Stimulated activated CD8-positive, alpha-beta memory T cell treated with anti-CD3 and anti-CD28 coated beads, Interleukin-2, amount 100 ng/mL, for 1 hour (primary cell): ENCODE measurements at places on chromosomes 1 and 21.

DNA sequence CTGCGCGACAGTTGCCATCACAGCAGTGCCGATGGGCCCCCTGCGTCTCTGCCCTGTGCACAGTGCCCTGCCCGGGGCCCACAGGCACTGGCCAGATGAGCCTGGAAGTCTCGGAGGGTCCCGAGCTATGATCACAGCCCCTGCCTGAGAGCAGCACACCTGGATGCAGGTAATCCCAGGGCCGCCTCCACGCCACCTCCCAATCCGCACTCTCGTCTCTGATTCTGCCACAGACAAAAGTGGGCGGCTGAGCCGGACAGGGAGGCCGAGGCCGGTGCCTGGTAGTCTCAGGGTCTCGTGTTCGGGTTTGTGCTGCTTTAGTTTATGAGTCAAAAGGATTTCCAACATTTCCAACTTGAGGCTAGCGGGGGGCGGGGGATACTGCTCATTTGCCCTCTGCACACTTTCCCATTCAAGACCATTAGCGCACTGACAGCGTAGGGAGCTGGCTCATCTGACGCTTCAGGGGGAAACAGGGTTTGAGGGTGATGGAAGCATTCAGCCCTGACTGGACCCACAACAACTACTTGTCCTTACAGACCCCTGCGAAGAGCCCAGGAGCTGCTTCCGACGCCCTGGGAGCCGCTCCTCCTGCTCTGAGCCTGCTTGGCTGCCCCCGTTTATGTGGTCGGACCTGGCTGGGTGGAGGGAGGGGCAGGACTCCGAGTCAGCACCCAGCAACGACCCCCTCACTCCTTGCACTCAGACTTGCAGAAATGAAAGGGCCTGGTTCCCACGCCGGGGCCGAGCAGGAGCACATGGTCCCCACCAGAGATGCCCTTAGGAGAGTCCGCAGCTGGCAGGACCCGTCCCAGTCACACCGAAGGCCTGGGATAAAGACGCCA, 1.8 kb upstream of the TTC34 start:
- DNase-seq: no peak

- peak; percentile 34 for DNase-seq
Measured at GRCh38 chr1:16204634-16205333, 7.7 kb downstream of the ARHGEF19 start.

GRCh38 chr1:8841395-8841794, 24.0 kb upstream of the RERE start:
- DNase-seq: no peak

- DNase-seq: no peak
Measured at GRCh38 chr1:204780630-204781029, 90.0 kb upstream of the NFASC start.

GRCh38 chr1:248155927-248156326, 11.0 kb downstream of the OR2M5 start:
- no peak for DNase-seq

DNA sequence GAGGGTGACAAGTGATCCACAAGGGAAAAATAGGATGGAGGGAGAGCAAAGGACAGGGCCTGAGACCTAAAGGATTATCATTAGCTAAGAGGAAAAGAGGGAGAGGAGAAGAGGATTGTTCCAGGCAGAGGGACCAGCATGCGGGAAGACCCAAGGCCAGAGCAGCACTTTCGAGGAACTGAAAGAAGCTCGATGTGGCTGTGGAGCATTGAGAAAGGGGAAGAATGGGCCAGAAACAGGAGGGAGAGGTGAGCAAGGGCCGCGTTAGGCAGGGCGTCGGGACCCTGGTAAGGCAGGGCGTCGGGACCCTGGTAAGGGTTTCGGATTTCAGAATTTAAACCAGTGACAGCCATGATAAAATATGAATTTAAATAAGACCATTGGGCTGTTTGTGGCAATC, 22.8 kb upstream of the CSF1 start:
- DNase-seq: no peak

- no peak for DNase-seq
Measured at GRCh38 chr1:200493344-200493743, 83.5 kb upstream of the ZNF281 start.

DNA sequence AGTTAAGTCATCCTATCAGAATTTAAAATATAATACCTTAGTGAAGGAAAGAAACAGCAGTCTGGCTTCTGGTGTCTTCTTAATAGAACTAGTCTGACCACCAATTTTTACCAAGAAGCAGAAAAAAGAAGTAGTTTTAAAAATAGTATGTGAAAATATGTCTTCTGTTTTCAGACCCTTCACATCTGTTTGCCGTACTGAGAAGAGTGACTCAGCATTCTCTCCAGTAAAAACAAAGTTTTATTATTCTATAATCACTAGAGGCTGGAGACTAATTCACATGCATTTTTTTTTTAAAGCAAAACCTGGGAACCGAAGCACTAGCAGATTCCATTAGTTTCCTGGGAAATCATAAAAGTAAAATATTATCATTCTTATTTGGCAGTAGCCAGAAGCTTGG, 163.8 kb downstream of the COL24A1 start:
- DNase-seq: no peak

GRCh38 chr1:210074904-210075303, 136.9 kb downstream of the SYT14 start:
- DNase-seq: no peak

- DNase-seq: no peak
Measured at GRCh38 chr1:198156745-198157240, at the start of gene NEK7. NEK7 (plus strand) TSS chr1:198156998; CDS start chr1:198232581, 75,583 bp downstream.

GRCh38 chr21:37207441-37208009, 59.6 kb downstream of the VPS26C start:
- DNase-seq: no peak

GRCh38 chr1:109213345-109213823, 334 bp upstream of the SARS1 start:
- no peak for DNase-seq

- no peak for DNase-seq
Measured at GRCh38 chr1:181131255-181131941, 42.9 kb downstream of the IER5 start.

DNA sequence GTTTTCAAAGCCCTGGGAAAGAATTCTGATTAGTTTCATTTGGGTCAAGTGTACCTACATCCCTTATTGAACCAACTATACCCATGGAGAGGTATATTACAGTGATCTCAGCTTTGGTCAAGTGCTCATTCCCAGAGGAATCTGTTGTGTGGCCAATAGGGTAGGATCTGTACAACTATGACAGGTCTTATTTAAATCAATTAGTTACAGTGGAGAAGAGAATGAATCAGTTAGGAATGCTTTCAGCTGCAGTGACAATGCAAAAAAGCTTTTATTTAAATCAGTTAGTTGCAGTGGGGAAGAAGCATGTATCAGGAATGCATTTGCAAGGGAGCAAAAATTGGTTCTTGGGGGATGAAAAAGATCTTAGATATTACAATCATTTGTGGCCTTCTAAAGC, 119.0 kb downstream of the FGGY start:
- DNase-seq: no peak

DNA sequence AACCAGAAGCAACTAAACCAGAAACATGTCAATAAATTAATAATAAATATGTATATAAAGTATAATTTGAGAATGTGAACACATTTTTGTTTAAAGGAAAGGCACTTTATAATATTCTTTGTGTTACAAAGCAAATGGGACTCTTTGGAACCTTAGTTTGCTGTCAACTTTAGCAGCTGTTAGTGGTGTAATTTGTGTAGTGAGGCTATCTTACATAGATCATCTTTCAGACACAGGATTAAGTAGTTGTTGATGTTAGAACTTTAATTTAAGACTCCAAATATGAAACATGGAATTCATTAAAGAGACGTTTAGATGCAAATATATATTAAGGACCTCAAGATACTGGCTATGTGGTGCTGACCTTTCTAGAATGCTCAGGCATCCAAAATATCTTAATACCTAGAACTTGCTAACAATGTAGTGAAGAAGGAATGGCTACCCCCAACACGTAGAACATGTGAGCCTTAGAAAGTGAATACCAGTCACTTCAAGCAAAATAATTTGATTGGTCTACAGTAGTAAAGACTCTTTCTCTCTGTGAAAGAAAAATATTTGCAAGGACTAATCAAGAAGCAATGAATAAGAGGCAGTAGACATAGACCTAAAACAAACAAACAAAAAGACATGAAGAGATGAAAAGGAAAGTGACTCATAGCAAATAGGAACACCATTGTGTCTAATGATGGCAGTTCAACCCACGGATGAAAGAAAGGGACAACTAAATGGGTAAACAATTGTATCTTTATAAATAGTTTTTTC, 811.4 kb downstream of the USP25 start:
- no peak for DNase-seq

- no peak for DNase-seq
Measured at GRCh38 chr1:183200451-183200850, 14.4 kb downstream of the LAMC2 start.

GRCh38 chr1:116804736-116805135, 50.5 kb downstream of the CD2 start:
- DNase-seq: no peak

DNA sequence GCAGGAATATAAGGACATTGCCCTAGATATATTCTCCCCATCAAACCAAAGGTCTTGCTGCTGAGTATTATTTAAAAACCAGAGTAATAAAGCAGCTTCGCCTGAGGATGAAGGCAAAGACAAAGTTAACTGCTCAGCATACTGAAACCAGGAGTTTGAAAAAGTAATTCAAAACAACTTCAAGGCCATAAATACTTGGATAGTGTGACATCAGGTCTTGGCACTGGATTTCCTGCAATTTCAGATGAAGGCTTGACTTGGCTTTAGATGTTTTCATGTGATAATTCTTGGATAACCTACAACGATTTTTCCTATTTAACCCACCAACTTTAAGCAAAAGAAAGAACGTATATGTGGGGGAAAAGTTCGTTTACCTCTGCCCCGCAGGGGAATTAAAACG, 10.6 kb downstream of the SOD1 start:
- no peak for DNase-seq

- no peak for DNase-seq
Measured at GRCh38 chr1:110433803-110434202, 17.1 kb upstream of the PROK1 start.

GRCh38 chr1:162916407-162916806, 55.4 kb upstream of the CCDC190 start:
- no peak for DNase-seq

DNA sequence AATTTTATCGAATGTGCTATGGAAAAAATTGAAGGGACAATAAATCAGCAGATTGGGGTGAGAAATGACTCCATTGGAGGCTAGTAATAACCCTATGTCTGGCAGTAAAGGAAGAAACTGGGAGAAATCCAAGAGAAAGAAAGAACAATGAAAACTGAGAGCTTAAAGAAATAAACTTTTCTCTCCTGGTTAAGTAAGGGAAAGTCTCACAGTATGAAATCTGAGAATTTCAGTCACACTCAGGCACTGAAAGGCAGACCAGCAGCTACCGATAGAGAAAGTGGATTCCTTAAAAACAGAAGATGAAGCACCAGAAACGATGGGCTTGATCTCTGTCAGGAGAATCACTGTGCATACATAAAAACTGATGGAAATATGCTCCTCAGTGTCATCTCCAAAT, 404.2 kb downstream of the PLPP3 start:
- no peak for DNase-seq

DNA sequence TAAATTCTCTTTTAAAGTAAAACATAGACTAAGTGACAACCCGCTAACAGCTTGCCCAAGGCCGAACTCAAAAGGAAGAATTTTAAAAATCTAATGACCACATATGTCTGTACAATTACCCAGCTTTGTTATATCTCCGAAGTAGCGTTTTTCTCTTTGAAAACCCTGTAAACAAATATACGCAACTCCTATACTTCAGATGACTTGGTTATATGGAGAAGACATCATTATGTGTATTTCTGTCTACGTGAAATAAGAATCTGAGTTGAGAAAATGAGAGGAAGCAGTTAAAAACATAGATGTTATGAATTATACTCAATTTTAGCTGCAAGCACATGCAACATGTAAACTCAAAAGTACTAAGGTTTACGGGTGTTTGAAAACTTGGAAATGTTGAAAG, 2.0 kb downstream of the PBX1 start:
- DNase-seq: no peak

- no peak for DNase-seq
Measured at GRCh38 chr21:45834026-45834715, 147.4 kb upstream of the COL6A1 start.

DNA sequence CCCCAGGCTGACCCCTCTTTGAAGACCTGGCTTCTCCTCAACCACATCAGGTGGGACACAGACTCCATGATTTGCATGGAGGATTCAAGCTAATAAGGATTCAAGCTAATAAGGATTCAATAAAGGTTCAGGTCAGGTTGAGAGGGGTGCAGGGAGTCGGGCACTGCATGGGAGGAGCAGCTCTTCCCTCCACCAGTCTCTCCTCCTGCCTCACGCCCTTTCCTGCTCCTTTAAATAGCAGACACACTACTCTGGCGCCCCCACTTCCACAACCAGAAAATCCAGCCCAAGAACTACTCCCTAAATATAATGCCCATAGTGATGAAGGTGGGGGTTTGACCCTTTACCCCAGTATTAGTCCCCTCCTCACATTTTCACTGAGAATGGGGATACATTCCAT, 7.1 kb downstream of the MEX3A start:
- no peak for DNase-seq

GRCh38 chr1:212437179-212437798, 4.6 kb downstream of the NENF start:
- DNase-seq: no peak

- DNase-seq: no peak
Measured at GRCh38 chr1:160068225-160068624, 1.7 kb downstream of the KCNJ10 start.

- no peak for DNase-seq
Measured at GRCh38 chr1:243715285-243715684, 134.8 kb downstream of the AKT3 start.
